ENCODE measurements at places on chromosomes 2 and 18.

GRCh38 chr2:2389215-2389614 lies 58.1 kb upstream of the MYT1L start:
- no peak for DNase-seq

DNA sequence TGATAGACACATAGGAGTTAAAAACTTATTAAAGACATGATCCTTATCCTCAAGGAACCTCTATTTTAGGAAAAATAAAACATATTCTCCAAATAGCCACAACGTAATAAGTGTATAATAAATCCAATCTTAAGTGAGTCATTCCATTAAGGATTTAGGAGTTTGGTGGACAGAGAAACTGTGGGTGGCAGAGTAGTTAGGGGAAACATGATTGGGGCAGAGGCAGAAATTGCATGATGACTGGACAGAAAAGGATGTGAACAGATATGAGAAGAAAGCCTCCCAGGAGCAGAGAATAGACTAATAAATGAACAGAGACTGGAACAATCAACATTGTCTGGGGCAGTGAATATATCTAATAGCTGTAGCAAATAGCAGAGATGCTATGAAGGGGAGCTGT lies 48.1 kb upstream of the SIGLEC15 start:
- no peak for DNase-seq

GRCh38 chr2:83015900-83016299 lies 1443.2 kb downstream of the SUCLG1 start:
- DNase-seq: no peak

DNA sequence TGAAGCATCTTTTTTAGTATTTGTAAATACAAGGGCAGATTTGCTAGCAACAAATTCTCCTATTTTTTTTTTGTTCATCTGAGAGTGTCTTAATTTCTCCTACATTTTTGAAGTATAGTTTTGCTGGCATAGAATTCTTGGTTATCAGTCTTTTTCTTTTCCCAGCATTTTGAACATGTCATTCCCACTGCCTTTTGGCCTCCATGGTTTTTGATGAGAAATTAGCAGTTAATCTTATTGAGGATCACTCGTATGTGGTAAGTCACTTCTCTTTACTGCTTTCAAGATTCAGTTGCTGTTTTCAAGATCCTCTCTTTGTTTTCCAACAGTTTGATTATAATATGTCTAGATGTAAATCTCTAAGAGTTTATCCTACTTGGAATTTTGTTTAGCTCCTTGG lies 16.9 kb upstream of the RNF149 start:
- no peak for DNase-seq

DNA sequence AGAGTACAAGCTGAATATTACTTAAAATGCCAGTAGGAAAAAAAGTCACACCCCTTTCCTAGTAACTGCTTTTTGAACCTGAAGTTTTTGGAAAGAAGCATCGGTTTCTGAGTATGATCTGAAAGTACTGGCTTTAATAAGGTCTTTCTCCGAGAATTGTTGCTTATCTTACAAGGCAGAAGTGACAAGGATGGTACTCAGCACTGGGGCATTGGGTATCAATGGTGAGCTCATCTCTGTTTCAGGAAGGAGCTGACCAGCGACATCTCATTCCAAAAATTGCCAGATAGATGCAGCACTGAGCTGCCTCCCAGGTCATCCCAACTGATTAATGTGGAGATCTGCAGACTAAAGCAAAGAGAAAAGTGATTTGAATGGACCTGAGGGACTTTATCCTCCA lies 85.4 kb downstream of the FMNL2 start:
- DNase-seq: peak; percentile 23

GRCh38 chr2:200860092-200860795 lies 4.2 kb downstream of the CLK1 start:
- peak; percentile 58 for DNase-seq

Measured in G401 (cell line).